ENCODE measurements at places on chromosomes 3 and 15. TPM values are rescaled to one million over a fixed set of nuclear protein-coding genes. Genes with fewer than 3 reads are reported as not detected.

LCTL gene
- total RNA-seq, result not detected

CHL1 gene
- 5.5 TPM for total RNA-seq

AHSG gene
- total RNA-seq, result not detected

GPR176 gene
- 1.7 TPM for total RNA-seq

B4GALT4 gene
- 55.4 TPM for total RNA-seq

MKRN2OS gene
- total RNA-seq, result 2.3 TPM

SENP5 gene
- total RNA-seq, result 44.0 TPM

ARNT2 gene
- 7.2 TPM for total RNA-seq

ANKRD63 gene
- not detected for total RNA-seq

SAMMSON gene
- total RNA-seq, result not detected

SNTN gene
- not detected for total RNA-seq
